SW 1271 (cell line): ENCODE measurements at places on chromosomes 1 and 21.
A peak's percentile ranks its signal among the peaks of the same experiment; 100 is the strongest.

DNA sequence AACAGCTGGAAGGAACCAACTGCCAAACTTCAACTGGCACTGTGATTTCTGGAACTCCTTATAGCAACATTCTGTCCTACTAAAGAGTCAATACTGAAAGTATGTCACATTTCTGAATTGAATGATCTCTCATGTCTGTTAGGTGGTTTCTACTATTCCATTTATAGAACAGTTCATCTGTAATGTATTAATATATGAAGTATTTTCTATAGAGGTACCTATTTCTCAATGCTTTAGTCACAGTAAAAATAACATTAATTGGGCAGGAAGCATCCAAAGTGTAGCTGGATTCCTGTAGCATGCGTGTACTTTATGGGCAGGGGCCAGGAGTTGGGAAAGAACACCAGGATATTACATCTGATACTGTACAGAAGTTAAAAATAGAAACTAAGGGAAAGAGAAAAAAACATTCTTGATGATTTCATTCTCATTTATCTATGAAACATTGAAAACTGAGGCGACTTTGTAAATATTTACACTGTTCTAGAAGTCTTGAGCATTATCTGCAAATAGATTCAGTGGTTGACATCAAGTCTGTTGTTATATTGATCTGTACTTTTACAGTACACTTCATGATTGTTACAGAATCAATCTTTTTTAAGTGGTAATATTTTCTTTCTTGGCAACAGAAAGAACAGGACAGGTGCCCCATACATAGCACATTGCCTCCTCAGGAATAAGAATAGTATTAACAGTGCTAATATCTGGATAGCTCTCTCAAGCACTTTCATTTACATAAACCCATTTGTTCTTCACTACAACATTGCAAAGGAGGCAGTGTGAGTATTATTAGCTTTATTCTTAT, 6.2 kb upstream of the ZNF281 start:
- peak; percentile 46 for DNase-seq

DNA sequence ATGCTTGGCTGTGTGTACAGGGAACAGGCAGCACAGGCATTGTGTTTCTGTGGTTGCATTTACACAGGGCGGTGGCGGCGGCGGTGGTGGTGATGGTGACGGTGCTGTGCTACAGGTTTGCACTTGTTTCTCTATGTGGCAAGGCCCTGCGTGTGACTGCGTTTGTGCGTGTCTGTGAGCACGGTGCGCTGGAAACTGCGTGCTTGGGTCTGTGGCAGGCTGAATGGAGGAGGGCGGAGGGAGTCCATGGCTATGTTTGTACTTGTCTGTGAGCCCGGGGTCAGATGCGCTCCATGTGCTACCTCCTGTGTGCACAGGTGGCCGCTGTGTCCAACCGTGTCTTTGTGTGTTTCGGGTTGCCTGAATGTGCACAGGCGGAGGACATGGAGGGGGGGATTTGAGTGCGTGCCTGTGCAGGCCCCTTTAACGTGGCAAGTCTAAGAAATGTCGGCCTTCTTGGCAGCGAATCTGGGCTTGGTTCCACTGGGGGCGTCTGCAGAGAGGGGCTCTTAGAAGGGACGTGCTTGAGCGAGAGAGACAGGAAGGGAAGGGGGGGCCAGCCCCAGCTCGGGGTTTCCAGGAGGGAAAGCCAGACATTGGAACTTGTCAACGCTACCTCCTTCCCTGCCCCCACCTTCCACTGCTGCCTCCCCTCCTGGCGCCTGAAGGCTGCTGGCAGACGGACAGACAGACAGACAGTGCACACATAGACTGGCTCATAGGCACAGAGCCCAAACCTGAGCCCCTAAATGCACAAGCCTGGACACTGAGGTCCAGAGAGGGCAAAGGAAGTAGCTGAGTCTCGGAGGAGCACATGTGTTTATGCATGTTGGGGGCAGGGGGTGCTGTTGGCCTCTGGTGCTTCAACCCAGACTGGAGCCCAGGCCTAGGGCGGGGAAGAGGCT, 32.7 kb upstream of the WASF2 start:
- no peak for DNase-seq

DNA sequence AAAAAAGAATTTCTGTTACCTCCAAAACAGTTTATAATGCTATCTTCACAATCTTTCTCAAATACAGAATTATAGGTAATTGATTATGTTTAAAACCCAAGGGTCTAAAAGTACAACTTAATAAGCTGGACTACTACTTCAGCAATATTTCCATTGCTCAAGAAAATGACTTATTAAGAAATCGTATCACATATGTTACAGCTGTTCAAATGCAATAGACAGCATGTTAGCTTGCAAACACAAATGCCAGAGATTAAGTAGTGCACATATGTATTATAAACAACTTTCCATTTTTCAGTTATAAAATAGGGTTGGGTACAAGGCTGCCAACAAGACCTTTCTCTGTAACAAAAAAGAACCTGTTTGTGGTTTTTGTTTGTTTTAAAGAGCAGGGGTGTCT, 211.0 kb upstream of the DMRTA2 start:
- DNase-seq = no peak

DNA sequence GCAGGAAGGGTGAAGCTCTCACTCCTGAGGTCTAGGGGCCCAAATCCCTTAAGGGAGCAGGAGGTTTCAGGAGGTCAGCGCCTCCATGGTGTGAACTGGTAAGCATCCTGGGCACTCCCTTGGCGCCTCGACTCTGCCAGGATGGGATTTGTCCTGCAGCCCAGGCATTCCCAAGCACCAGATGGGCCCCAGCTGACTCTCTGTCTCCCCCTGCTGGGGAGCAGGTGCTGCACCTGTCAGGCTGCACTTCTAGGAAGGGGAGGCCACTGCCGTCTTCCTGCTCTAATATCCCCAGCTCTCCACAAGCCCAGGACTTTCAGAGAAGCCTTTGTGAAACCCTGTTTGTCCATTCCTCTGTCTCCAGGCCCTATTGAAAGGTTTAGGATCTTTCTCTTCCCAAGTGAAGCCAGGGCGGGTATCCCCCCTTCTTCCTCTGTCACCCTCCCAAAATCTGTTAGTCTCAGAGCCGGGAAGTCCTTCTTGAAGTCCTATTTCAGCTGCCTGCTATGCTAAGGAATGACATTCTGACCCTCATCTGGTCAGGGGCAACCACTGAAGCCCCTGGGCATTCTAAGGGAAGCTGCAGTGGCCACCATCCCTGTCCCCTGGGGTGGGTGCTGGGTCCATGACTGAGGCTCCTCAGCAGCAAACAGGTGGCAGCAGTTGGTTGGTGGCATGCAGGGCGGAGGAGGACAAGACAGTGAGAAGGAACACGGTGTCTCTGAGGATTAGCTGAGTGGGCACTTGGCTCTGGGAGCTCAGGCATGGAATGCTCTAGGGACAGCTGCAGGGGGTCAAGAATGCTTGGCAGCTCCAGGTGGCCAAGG, 3.2 kb downstream of the MYBPH start:
- no peak for DNase-seq

DNA sequence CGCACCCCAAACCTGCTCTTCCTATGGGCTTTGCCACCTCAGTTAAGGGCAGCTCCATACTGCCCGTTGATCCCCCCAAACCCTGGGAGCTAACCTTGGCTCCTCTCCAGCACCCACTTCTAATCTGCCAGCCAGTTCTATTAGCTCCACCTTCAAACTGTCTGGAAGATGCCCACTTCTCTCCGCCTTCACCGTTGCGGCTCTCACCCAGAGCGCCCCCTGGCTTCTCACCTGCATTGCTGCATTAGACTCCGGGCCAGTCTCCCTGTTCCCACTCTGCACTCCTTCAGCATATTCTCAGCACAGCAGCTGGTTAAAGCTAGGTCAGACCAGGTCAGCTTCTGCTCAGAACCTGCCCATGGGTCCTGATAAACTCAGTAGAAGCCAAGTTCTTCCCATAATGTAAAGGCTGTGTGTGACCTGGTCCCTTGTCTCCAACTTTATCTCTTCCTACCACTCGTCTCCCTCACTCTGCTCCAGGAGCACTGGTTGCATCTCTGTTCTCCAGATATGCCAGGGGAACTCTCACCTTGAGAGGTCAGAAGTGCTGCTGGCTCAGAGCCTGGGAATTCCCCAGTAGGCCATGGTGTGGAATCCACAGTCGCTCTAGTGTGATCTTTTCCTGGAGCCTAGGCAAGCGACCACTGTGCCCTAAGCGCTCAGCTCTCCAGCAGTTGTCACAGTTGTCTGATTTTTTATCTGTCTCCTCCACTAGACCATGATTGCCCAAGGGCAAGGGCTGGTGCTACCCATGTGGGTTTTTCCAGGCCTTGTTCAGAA, 150.3 kb downstream of the HMGB4 start:
- no peak for DNase-seq

DNA sequence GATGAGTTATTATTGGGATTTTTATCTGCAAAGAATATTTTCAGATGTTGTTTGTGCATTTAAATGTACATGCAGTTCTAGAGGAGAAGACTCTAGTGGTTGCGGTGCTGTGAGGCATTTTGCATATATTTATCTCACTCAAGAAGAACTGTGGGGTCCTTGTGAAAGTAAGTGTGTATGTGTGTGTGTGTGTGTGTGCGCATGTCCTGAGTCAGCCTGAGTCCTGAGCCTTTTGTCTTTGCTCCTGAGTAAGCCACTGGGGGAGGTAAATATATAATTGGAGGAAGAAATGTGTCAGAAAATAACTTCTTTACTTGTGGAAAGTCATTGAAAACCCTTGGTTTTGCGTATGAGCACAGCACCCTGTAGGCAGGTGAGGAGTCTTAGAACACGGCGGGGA, 55.6 kb upstream of the CD34 start:
- no peak for DNase-seq

DNA sequence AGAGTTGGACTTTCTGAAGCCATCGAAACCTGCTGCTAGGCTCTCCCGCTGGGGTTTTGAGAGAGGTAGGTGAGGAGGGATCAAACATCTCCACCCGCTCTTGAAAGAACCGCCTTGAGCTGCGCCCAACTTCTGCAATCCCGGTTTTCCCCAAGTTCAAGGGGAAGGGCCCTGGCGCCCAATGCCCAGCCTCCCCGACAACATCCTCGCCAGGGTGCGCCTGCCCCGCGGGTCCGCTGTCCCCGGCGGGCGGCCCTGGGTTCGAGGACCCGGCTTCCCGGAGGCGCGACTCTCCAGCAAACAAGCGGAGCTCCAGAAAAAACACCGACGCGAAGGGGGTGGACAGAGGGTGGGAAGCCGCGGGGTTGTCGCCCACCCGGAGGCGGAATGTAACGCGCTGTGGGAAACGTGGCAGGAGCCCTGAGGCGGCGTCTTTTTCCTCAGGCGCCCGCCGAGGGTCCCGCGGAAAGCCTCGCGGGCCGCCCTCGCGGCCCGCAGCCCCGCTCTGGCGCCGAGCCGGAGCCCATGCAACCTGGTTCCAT, 607 bp downstream of the BTG3 start:
- peak; percentile 24 for DNase-seq

DNA sequence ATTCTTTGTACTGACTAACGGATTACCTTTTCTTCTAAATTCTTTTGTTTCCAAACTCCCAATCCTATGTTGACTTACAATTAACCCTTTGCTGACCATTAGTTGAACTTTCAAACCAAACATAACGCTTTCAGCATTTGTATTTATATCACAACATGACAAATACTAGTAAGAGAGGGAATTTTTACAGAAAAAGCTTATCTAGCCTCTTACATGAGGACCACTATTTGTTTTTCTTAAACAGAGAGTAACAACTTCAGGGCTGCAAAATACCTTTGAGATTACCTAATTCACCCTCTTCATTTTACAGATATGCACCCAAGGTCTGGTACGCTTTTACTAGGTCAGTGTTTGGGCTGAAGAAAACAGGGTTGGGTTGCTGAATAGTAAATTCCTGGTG, 45.0 kb upstream of the CXADR start:
- no peak for DNase-seq

GRCh38 chr1:245060684-245061374, 94.0 kb upstream of the KIF26B start:
- DNase-seq = no peak

- DNase-seq = peak; percentile 9
Observed at GRCh38 chr1:223683586-223684487, 18.3 kb upstream of the CAPN8 start.

DNA sequence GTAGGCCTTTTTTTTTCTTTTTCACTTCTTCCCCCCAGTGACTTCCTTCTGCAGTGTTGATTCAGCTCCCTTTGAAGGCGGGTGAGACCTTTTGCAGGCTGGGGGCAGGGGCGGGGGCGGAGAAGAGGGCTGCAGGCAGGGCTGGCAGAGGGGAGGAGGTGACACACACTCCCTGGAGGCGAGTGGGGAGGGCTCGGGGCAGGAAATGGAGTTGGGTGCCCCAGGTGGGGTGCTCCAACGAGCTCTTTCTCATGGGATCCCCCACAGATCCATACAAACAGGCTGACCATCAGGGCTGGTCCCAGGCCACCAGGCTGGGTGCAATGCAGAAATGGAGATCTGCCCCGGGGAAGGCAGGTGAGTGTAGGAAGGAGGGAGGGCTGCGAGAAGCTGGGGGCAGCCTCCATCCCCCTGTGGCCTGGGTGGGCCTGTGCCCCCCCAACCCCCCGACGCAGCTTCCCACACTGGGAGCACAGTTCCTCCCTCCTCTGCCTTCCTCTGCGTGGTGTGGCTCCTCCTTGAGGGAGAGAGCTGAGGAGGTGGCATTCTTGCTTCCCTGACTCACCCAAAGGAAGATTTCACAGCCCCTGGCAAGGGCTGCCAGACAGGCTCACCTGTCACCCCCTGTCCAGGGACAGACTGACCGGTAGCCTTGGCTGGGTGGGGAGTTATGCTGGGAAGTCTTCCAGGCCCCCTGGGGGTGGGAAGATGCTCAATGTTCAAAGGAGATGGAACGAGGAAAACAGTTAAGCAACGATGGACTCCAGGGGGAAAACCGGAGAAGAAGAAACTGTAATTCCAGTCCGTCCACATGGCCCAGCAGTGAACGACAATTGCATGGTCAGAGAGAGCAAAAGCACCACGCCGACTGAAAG, 7.1 kb upstream of the ITGB2 start:
- no peak for DNase-seq

DNA sequence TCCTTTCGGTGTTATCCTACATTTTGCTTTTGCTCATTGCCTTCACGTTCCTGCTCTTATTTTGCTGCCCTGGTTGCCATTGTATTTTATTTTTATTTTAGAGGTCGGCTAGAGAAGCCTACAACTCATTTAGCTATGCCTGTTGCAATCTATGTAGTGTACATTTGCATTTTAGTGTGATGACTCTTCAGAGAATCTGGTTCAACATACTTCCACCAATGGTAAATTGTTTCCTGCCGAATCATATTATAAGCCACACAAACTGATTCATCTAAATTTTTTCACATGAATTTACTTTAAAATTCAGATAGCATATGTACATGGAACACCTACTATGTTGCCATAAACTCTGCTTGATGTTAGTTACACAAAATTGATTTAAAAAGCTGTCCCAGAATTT, 1596.9 kb downstream of the PLA2G4A start:
- peak; percentile 20 for DNase-seq

- no peak for DNase-seq
Observed at GRCh38 chr1:226739696-226740065, 599 bp upstream of the ITPKB start.
